Lung microvascular endothelial cell (primary cell): ENCODE measurements at places on chromosomes 13 and 19. TPM values are rescaled to one million over a fixed set of nuclear protein-coding genes. Genes with fewer than 3 reads are reported as not detected.

Gene C19orf53
- total RNA-seq = 37.5 and 46.2 TPM in 2 replicates

Gene TYROBP
- total RNA-seq = not detected in 2 replicates

DNA sequence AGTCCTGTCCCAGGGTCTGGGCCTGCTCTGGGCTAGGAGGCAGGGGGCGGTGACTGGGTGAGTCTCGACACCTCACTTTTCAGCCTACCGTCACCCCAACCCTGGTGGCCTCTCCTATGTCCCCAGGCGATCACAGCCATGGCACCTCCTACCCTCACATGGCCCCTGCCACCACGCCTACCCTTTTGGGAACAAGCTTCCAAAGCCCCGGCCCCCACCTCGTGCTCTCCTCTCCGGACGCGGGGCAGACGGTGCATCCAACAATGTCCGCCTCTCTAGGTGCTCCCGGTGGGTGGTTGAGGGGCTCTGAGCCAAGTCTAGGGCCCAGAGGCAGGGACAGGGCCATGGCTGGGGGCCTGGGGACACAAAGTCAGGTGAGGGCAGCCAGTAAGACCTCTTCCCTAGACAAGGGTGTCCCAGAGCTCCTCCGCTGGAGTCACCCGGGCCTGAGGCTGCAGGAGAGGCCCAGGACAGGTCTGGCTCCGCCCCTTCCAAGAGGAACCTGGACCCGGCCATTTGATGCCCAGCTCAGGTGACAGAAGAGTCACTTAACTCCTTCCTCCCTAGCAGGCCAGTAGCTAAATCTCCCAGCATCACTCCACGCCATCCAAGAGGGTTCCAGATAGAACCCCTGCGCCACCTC is at the start of gene SYNE4:
TSS of gene SYNE4 (minus strand) at position 478 of the 643 bp plus-strand sequence. CDS start at position 346, 132 bp downstream.
- DNase-seq = no peak

GRCh38 chr13:53136554-53137215 is 108.1 kb downstream of the OLFM4 start:
- DNase-seq = no peak

DNA sequence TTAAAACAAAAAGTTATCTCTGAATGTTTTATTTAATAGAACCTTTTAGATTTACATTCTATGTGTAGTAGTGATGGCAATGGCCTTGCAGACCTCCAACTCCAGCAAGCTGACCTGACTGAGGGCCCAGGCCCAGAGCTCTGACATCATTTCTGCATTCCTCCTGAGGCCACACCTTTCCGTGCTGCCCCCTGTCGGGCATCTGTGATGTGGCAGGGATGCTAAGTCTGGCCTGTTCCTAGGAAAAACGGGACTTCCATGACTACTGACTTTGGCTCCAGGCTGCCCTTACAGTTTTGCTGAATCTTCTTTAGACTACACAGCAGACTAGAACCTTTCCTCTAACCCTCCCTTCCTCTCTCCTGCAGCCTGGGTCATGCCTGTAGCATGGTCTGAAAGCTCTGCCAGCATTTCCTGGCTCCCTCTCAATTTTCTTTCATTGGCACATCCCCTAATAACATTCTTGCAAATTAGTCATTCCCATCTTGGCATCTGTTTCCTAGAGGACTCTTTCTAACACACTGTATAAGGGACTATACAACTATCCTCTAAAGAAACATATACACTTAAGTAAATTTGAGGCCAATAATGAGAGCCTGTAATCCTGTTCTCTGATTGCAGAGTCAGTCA is 249.1 kb downstream of the GPC5 start:
- no peak for DNase-seq
